Stimulated activated CD8-positive, alpha-beta memory T cell treated with anti-CD3 and anti-CD28 coated beads, Interleukin-7, amount 100 ng/mL, for 1 hour (primary cell): ENCODE measurements at places on chromosomes 2 and 18.

DNA sequence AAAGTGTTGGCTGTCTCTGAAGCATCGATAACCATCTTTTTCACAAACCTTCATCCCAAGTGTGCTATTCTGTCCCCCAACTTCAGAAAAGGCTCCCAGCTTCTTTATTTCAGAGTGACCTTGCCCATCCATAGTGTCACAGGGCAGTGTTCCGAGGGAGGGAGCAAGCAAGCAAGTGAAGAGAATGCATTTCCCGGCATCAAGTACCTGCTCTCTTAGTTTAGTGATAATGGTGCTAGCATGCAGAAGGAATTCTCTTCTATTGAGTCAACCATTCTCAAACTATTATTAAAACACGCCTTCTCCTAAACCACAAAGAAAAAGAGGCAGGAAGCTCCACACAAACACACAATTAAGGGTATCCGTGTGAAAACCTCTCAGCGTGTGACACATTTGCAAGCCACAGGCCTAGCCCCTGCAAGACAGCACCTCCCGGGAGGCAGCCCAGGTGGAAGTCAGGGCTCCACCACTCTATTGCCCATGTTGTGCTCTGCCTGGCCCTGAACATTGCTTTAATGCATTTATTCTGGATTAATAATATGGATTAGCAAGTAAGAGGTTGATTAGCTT, 504.9 kb downstream of the GALR1 start:
- no peak for DNase-seq

DNA sequence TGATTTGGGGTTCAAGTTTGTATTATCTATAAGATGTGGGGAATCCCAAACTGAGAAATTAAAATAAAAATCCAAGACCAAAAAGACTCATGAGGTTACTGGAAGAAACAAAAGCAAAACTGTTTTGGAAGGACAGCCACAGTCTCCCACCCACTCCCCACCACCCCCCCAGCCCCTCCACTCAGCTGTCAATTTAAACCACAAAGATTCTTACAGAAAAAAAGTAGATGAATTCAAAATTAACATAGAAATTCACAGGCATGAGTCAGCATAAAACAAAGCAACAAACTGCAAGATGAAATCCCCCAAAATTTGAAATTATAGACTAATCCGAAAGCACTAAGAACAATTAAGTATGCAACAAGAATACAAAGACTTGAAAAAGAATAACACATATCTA, 12.1 kb downstream of the MAP4K3 start:
- no peak for DNase-seq

DNA sequence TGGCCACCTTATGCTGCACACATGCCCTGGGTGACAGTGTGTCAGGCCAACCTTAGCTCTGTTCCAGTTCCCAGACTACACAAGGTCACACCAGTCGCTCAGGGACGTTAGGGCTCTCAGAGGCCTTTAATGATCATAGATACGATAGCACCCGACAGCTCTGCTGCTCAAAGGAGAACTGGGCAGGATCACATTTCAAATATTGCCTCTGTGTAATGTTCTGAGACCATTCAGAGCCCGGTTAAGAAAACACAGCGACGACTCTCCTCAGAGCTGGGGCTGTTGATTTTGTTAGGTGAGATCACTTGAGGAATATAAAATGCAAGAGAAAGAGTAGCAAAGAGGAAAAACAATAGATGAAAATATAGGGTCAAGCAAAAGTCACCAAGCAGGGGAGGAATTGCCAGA, 166.6 kb upstream of the TANK start:
- DNase-seq, result no peak

DNA sequence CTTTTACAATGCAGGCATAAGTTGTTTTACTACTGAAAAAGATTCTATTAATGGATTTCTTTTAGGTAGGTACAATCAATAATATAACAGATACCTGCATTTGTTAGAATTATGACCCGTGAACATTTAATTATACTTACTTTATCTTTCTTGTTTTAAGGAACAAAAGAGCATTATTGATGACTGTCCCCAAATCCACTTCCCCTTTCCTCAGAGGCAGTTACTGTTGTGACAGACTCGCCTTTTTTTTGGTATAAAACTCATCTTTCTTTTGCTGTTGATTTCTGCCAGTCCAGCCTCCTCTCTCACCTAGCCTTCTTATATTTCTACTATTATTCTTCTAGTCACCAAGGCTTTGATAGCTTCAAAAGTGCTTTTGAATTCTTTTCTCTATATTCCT, 12.1 kb downstream of the ACTR3 start:
- no peak for DNase-seq

GRCh38 chr2:72819501-72819900, 6.3 kb downstream of the EXOC6B start:
- DNase-seq, result no peak
